ENCODE measurements at places on chromosomes 6 and 20.

DNA sequence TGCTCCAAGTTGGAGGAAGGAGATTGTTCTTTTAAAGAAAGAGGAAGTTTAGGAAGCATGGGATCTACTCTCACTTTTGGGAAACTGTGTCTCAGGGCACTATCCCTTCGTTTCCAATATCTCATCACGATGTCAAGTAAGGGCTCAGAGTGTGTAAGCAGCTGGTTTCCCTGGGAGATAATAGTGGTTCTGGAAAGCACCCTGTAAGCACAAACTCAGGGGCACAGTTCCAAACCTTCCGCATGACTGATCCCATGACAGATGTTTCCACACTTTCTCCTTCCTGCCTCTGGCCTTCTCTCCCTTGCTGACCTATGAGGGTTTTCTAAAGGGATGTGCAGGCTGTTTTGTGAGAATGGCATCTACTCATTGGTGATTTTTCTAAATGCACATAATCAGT is 33.9 kb downstream of the ADTRP start:
- peak; percentile 68 for DNase-seq

DNA sequence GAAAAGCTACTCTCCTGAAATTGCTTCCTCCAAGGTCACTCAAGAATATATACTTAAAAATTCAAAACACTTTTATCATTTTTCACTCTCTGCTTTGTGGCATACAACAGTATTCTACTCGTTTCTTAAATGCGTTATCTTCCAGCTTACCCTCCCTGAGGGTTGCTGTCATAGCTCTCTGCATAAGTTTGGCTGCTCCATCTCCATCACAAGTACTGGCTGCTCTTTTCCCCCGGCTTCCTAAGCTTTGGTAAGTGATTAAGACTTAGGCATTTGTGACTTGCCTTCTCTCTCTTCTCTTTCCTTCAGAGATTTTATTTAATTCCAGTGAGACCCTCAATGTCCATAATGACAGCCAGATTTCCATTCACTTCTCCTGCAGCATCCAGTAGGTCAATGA is 128.3 kb downstream of the NKAIN2 start:
- DNase-seq, result no peak

DNA sequence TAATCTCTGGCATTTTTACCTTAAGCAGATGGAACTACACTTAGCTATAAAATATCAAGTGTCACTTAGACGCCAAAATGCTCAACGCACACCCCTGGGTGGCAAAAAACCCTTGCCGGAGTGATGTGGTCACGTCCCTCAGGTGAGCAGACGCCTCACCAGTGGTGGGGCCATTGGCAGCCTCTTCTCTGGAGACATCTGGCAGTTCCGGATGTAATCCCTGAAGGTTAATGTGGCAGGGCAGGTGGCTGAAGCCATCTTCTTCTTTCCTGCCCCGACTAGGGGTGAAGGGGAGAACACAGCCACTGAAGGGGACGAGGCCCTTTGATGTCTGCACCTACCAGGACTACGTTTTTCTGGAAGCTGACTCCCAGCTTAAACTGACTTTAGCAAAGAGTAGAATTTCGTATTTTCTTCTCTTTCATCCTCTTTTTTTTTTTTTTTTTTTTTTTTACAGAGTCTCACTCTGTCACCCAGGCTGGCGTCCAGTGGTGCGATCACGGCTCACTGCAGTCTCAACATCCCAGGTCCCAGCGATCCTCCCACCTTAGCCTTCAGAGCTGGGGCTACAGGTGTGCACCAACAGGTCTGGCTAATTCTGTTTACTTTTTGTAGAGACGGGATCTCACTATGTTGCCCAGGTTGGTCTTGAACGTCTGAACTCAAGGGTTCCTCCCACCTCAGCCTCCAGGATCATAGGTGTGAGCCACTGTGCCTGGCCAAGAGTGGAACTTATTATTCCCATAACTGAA is 152.1 kb downstream of the TTLL2 start:
- DNase-seq, result no peak

GRCh38 chr6:28673787-28674671 is 148.3 kb downstream of the GPX5 start:
- peak; percentile 81 for DNase-seq

DNA sequence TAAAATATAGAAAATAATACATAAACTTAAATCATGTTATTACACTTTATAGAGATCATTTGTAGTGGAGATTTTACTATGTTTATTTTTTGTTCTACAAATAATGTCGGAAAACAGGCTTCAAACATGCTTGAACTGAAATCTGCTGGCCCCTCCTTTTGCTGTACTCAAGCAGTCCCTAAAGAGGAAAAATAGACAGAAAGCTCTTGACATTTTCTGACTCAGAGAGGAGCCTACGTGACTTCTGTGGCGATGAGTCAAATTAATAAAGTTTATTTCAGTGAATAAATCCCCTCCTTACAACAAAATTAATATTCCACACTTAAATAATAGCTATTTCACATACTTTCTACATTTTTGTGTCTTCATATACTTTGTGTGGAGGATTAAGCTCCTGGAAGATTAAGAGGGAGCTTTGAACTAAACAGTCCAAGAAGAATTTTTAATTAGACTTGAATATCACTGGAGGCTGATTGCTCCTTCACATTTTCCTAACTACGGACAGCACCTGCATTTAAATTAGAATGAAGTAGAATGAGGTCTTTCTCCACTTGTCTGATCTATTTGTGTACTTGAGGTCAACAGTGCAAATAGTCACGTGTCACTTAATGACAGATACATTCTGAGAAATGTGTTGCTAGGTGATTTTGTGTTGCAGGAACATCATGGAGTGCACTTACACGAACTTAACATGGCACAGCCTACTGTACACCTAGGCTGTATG is 1.7 kb upstream of the TREM1 start:
- no peak for DNase-seq

DNA sequence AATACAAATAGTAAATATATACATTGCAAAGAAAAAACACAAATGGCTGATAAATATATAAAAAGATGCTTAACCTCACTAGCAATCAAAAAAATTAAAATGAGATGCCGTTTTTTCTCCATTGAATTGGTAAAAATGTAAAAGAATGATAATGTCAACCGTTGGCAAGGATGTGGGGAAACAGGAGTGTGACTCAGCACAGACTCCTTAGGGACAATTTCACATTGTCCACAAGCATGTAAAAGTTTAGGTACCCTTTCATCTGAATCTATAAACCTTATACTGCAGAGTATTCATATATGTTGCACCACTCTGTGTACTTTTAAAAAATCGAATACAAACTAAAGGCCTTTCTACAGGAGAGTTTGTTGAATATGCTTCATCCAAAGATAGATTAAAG is 143.1 kb upstream of the RREB1 start:
- DNase-seq, result no peak

DNA sequence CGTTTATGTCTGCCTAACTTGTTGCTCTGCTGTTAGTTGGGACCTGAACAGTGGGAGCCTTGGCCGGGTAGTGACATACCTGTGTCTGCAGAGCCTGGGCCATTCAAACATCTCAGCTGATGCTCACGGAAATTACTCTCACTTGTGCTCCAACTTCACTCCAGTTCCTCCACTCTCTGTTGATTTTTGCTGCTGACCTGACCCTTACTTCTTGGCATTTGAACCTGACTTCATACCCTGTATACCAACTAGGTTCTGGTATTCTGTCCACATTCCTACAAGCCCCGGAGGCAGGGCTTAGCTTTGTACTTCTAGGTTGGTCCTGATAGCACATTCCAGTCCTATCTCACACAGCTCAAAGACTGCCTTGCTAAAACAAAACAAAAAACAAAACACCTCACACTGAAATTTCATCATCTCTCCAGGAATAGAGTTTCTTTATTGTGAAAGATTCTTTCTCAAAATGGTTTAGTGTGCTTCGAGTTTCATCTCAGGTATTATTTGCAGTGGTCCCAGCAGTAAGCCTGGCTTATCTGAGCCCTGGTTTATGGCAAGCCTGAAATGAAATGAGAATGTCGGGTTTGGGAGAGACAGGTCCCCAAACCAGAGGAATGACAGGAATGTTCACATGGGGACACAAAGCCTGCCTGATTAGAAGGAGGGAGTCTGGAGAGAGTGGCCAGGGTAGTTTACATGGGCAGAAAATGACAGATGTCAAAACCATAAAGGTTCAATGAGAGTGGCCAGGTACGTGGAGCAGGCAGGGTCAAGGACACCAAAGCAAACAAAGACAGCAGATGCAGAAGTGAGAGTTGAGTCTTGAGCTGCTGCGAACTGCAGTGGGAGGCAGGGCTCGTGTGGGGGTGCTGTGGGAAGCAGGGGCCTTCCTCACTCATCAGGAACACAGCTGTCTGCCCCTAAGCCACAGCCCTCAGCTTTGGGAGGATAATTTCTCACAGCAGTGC is 174.2 kb upstream of the HDAC2 start:
- no peak for DNase-seq
